Stimulated activated CD4-positive, alpha-beta T cell treated with anti-CD3 and anti-CD28 coated beads, Interleukin-12 subunit alpha, Interleukin-12 subunit beta, amount 100 ng/mL, for 24 hours (primary cell): ENCODE measurements at places on chromosomes 7 and 10.

GRCh38 chr10:129914153-129914855, 49.8 kb downstream of the EBF3 start:
- DNase-seq = no peak

GRCh38 chr10:14653271-14654161, 121.2 kb downstream of the FAM107B start:
- DNase-seq = no peak

GRCh38 chr10:132883391-132883881, 58.9 kb downstream of the CFAP46 start:
- no peak for DNase-seq

- no peak for DNase-seq
Measured at GRCh38 chr10:87619705-87620104, 40.0 kb upstream of the PAPSS2 start.

GRCh38 chr7:36186359-36187121, 33.5 kb downstream of the EEPD1 start:
- DNase-seq = no peak

DNA sequence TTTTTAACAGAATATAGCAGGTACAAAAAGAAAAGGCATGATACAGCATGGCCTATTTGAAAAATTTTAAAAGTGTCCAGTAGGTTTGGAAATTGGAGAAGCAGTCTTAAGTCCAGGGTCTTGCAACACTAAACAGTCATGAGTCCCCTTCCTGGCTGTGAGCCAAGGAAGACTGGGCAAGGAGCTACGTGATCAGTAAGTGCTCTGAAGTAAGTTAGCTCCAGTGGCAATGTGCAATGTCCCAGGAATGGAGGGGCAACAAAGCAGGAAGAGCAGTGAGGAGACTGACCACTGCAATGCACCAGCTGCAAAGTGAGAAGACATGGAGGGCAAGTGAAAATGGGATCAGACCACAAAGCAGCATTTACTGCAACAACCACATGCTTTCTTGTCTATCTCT, 72.9 kb upstream of the GRID1 start:
- no peak for DNase-seq

DNA sequence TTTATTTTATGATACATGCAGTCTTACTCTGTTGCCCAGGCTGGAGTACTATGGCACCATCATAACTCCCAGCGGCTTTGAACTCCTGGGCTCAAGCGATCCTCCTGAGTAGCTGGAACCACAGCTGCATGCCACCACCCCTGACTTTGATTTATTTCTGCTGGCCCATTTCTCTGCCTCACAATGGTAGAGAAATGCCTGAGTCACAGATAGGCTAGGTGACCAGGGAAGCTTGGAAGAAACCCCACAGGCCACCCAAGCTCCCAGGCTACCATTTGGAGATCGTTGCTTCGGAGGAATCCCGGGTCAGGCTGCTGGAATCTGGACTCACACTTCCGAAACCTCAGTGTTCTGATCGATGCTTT, 17.4 kb upstream of the BAIAP2L1 start:
- DNase-seq = no peak

GRCh38 chr10:31697271-31698180, 231.1 kb downstream of the ARHGAP12 start:
- DNase-seq = no peak

DNA sequence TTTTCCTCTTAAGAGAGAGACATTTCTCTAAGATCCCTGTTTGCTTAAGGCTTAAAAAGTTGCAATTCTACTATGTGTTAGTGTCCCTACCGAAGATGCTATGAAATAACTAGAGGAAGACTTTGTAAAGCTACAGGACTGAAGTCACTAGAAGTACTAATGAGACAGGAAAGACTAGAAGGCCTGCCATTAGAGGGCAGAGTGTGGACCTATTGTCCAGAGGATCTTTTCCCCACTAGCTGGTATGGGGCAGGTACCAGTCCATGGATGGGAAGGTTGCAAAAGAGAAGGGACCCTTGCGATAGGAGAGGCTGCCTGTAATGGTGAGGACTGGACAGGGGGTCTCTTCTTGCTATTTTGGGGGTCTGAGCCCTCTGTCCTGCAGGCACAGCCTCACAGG, 178.1 kb downstream of the TMEM178B start:
- DNase-seq = no peak

DNA sequence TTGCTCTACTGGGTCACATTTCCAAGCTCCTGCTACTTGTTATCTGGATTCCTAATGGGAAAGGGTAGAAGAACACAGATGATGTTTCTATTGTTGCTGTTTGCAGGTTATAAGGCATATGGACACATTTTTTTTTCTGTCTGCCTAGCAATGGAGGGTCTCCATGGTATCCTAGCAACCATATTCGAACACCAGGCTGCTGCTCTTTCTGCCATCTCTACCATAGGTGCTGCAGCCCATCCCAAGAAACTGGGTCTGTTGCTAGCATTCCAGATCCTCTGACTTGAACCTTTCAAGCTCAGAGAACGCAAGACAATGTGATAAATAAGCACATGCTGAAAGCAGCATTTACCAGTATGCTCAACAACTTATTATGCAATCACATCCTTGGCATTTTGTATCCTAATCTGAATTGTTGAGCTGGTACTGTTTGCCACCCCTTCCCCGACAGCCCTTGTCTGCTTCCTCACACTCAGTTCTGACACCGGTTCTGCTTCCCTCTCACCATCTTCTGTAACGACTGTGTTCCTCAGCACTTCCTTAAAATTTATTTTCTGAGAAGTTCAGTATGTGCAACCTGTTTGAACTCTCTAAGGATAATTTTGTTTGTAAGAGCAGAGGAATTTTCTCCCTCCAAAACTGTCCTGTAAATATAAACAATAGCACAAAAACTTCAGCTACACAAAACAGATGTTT, 6.2 kb downstream of the PRKG1 start:
- DNase-seq = no peak

DNA sequence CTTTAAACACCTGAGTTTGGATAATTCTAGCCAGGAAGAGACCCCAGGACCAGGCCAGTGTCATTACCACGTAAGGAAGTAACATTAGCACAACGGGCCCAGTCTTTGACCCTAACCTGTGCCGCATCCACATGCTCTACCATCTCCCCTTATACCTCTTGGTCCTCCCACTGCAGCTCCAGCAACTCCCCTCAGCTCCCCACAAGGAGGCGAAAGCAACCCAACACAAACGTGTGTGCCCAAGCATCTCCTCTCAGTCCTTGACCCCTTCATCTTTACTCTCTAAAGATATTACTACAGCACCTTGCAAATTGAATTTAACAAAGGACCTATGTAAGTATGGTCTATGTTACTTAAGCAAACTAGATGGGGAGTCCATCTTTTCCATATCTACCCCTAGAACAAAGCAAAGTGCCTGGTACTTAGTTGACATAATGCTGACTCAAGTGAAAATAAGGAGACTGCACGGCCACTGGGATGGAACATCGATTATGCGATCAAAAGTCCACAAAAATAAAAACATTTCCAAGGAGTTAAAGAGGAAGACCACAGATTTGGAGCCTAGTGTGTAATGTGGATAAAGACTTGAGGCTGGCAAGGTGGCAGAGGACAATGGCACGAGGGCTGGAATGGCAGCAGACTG, 147.7 kb downstream of the JAZF1 start:
- DNase-seq = no peak

DNA sequence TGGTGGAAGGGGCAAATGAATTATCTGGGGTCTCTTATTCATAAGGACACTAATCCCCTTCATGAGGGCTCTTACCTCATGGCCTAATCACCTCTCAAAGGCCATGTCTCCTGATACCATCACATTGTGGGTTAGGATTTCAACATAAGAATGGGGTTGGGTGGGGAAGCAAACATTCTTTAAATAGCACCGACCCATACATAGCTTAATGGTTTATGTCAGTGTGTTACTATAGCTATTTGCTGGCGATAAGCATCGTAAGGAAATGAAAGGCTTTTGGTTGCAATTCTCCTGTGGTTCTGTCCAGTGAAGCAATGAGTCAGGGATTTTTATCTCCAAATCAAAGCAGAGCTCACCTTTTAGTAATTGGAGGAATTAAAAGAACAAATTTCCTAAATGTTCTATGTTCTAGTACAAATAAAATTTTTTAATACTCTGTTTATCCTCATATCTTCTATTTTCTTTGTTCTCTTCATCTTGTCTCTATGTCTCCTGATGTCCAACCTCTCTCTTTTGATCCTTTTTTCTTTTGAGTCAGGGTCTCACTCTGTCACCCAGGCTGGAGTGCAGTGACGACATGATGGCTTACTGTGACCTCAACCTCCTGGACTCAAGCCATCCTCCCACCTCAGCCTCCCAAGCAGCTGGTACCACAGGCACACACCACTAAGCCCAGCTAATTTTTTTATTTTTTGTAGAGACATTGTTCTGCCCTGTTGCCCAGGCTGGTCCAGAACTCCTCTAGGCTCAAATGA, 57.0 kb upstream of the GLCCI1 start:
- DNase-seq = no peak

- no peak for DNase-seq
Measured at GRCh38 chr10:79266543-79267312, 80.5 kb upstream of the PPIF start.

GRCh38 chr7:132116369-132116768, 459.9 kb downstream of the PLXNA4 start:
- DNase-seq = no peak

- no peak for DNase-seq
Measured at GRCh38 chr7:135775230-135775629, 26.6 kb upstream of the FAM180A start.

DNA sequence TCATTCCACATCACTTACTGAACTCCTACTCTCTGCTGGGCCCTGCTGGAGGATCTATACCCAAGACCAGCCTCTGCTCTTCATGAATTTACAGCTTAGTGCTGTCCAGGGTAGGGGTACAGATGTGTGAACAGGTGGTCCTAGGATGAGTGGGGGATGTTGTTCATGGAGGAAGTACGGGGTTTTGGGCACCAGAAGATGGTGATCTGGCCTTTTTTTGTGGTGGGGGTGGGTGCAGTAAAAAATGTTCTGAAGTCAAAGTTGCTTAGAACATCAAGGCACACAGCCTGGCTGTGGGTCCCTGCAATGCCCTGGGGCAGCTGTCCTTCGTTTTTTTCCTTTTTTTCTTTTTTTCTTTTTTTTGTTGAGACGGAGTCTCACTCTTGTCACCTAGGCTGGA, 34.2 kb upstream of the GNA12 start:
- DNase-seq = no peak

DNA sequence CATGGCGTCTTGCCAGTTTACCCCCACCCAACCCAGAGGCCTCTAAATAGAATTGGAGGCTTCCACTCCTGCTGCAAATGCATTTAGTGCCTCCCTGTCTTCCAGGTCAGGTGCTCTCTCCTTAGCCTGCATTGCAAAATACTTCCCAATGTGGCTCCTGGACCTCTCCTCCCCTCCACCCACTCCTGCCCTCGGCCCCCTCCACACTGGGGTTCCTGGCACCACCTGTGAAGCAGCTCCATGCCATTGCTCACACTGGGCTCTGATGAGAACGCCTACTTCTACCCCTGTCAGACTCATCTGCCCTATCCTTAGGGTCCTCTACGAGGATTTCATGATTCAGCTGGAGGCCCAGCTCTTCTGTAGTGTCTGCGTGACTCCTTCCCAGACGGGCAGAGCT, 37.4 kb downstream of the C10orf120 start:
- DNase-seq = no peak

GRCh38 chr7:127760436-127761031, 108.5 kb downstream of the SND1 start:
- no peak for DNase-seq

DNA sequence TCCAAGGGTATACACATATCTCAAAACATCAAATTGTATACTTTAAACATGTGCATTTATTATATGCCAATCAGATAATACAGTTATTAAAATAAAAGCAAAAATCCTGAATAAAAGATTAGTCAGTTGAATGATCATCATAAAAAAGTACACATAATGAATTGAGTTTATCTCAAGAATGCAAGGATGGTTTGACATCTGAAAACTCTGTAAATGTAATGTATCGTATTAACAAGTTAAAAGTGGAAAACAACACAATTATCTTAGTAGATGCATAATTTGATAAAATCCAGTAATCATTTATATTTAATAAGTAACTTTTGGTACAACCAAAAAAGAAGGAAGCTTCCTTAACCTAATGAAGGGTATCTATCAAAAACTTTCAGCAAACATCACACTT, 86.6 kb downstream of the COL28A1 start:
- no peak for DNase-seq

- DNase-seq = no peak
Measured at GRCh38 chr7:73442903-73443500, 9.4 kb downstream of the FZD9 start.

DNA sequence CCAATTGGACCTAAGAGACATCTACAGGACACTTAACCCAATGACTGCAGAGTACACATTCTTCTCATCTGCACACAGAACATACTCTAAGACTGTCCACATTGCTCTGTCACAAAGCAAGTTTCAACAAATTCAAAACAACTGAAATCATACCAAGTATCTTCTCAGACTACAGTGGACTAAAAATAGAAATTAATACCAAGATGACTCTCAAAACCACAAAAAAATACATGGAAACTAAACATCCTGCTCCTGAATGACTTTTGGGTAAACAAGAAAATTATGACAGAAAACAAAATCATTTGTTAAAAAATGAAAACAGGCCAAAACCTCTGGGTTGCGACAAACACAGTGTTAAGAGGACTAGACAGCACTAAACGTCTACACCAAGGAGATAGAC, 24.5 kb downstream of the SNX13 start:
- no peak for DNase-seq
